ENCODE measurements at places on chromosomes 7 and 10. TPM values are rescaled to one million over a fixed set of nuclear protein-coding genes. Genes with fewer than 3 reads are reported as not detected.

DNA sequence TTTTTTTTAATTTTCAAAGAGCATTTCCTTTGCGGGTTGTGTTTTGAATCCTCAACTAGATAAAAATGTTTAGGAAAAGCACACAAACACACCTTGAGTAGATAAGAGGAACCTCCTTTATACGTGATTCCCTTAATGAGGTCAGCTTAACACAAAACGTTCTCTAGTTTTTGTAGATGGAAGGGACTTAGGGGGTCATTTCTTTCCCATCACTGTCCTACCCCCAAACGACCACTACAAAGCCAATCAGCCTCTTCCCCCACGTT, 1.2 kb downstream of the SUV39H2 start:
- no peaks in the 10 kb centered on the region for H3K27me3 ChIP-seq
- no peak for DNase-seq
- H3K4me1 ChIP-seq = peaks cover 37% of the 10 kb centered on the region
- peak overlapping the region; percentile 92 for H3K27ac ChIP-seq

- no peaks in the 10 kb centered on the region for H3K27me3 ChIP-seq
- H3K4me3 ChIP-seq = no peak overlapping the region
- no peaks in the 10 kb centered on the region for H3K36me3 ChIP-seq
- no peak overlapping the region for H3K27ac ChIP-seq
- H3K4me1 ChIP-seq = no peaks in the 10 kb centered on the region
- DNase-seq = no peak
Observed at GRCh38 chr10:82980321-82980720, 1105.3 kb downstream of the NRG3 start.

DNA sequence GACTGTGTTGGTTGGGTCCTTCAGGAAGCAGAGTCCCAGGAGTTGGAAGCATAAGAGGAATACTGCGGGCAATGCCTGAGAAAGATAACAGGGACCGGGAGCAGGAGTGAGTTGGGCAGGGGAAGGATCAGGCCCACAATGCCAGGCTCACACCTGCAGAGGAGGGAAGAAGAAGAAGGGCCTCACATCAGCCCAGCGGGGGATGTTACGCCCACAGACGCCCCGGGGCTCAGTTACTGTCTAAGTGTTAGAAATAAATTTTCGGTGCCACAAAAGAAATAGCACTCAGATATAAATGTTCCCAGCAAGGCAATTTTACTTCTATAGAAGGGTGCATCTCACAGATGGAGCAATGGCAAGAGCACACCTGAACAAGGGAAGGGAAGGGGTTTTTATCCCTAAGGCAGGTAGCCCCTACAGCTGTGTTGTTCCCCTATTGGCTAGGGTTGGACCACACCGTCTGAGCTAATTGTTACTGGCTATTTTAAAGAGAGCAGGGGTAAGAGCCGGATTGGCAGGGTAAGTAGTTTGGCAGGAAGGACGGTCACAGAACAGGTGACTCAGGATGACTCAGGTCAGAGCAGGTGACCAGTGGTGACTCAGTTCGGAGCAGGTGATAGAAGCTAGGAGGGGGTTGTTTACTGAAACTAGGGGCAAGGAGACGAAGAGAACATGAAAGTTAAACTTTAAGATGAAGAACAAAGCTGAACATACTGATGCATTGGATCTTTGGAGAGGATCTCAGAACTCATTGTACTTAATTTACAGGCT, at the start of gene NOS3:
Gene NOS3, plus strand, starts transcription at position 602 of the 771 bp plus-strand sequence. CDS start 2,787 bp downstream, outside the sequence.
- no peak within 1 kb of the TSS for H3K27ac ChIP-seq
- DNase-seq = no peak
- H3K27me3 ChIP-seq = peaks cover 5% of the 10 kb centered on the region
- H3K4me3 ChIP-seq = no peak within 1 kb of the TSS
- peaks cover 23% of the 10 kb centered on the region for H3K4me1 ChIP-seq

DNA sequence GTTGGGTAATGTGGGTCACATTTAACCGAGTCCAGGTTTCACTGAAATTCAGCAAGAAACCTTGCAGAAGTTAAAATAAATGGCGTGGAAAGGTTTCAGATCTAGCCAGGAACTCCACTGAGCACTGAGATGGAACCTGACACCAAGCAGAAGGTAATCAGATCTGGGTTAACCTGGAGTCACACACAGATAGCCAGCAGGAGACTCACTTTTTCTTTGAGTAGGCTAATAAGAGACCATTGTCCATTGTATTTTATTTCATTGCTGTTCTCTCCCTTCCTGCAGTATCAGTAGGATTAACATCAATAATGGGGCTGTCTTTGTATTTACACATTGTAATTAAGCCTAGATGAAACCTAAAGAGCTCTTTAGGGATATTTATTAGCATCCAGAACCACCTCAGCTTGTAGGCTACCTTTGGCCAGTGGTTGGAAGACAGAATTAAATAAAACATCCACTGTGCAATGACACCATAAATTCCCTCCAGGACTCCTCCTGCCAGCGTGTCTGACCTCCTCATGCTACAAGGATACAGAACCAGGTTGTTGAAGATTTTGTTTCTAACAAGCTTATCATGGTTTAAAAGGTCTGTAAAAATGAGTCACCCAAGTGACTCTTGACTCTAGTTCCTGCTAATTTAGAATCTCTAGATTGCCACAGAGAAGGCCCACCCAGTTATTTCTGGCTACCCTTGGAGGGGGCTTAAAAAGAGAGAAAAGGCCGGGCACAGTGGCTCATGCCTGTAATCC, 151.1 kb downstream of the SORCS1 start:
- no peak overlapping the region for H3K27ac ChIP-seq

- H3K36me3 ChIP-seq = peaks cover 41% of the 10 kb centered on the region
- peak overlapping the region; percentile 91 for H3K4me3 ChIP-seq
- H3K4me1 ChIP-seq = peaks cover 73% of the 10 kb centered on the region
- no peaks in the 10 kb centered on the region for H3K27me3 ChIP-seq
- no peak for DNase-seq
- H3K27ac ChIP-seq = peak overlapping the region; percentile 95
Observed at GRCh38 chr7:106866298-106867281, 1.5 kb downstream of the PIK3CG start.

DNA sequence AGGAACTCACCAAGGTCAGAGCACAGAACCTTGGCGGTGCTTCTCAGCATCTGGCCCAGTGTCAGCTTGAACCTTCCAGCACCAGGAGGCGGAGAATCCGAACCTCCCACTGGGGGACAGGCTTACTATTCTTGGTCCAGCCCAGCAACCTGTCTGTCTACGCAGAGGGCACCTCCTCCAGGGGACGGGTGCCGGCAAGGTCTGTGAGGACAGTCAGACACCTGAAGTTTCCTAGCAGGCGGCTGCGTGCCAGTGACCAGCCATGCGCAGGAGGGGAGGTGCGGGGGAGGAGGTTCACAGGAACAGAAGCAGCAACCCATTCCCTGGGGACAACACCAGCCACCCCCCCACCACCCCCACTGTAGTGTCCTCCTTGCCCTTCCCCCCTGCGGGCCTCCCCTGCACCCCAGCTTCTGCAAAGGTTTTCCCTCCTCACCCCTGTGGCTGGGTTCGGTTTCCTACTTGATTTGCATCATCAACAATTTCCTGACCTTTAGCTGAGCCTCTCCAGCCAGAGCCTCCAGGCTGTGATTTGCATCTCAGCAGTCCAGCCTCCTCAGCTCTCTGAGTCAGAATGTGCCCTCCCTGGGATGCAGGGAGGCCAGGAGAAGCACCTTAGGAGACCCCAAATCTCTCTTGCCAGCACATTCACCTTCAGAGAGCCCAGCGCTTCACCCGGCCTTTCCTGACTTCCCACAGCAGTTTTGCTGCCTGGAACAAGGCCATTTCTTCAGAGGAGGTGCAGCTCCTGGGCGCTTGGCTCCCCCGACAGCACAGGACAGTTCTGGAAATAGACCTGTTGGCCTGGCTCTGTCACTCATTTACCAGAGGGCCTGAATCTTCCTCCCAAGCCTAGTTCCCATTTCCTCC, 107.5 kb upstream of the NPS start:
- H3K4me3 ChIP-seq = no peak overlapping the region
- no peak for DNase-seq
- H3K27me3 ChIP-seq = no peaks in the 10 kb centered on the region
- no peaks in the 10 kb centered on the region for H3K36me3 ChIP-seq
- H3K4me1 ChIP-seq = no peaks in the 10 kb centered on the region

GRCh38 chr7:54394834-54395233, 147.3 kb upstream of the VSTM2A start:
- H3K27me3 ChIP-seq = no peaks in the 10 kb centered on the region
- no peak overlapping the region for H3K4me3 ChIP-seq
- no peak overlapping the region for H3K27ac ChIP-seq
- H3K36me3 ChIP-seq = no peaks in the 10 kb centered on the region
- H3K4me1 ChIP-seq = no peaks in the 10 kb centered on the region

DNA sequence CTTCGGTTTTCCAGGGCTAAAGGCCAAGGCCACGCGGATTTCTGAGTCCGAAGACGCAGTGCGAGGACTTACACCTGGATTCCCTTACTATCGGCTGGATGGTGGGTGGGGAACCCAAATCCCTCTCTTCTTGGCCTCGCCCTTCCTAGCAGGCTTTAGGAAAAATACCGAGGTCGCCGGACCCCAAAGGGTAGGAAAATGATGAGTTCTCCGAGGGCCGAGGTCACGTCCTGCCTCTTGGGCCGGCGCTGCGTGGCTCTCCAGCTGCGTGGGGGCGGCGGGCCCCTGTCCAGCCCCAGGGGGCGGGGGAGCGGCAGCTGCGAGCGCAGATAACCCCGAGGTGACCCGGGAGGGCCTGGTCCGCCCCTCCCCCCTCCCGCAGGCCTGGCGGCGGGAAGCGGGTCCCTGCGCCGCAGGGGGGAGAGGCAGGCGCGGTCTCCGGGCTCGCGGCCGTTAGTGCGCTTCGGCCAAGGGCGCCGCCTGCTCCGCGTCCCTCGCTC, 805 bp upstream of the HMX3 start:
- H3K36me3 ChIP-seq = no peaks in the 10 kb centered on the region
- no peak for DNase-seq
- no peak overlapping the region for H3K27ac ChIP-seq
- H3K4me3 ChIP-seq = peak overlapping the region; percentile 55
- H3K27me3 ChIP-seq = peaks cover 73% of the 10 kb centered on the region

DNA sequence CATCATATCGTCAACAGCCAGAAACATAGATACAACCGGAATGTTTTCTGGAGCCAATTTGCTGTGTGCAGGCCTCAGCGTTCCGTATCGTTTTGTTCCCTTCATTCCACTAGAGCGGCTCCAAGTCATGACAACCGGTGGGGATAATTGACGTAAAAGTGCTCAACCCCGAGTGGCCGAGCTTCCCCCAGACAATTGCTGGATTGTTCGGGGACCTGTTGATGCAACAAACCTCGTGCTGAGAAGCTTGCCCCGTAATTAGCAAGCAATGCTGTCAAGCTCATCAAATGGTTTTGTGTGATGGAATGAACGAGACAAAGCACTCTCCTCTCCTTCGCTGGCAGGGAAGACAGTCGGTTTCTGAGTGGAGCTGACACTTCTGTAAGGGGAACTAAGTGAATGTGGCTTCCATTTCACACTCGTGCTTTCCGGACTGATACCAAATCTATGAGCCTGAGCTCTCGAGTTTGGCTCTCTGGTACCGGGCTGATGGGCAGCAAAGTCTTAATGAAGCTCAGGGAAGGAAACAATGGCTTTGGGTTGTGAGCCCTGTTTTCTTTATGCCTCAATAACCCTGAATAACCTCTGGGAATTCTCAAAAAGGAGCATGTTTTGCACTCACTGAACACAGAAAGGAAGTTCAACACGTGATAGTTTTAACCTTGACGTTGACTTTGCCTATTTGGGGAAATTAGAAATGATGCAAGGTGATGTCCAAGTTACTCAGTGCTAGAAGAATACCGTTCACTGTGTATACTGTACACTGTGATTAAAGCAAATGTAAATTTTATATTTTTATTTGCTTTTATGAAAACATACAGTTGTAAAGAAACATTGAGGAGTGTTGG, 220.5 kb downstream of the BAMBI start:
- H3K27me3 ChIP-seq = no peaks in the 10 kb centered on the region
- H3K27ac ChIP-seq = no peak overlapping the region
- no peak overlapping the region for H3K4me3 ChIP-seq
- H3K4me1 ChIP-seq = no peaks in the 10 kb centered on the region
- no peaks in the 10 kb centered on the region for H3K36me3 ChIP-seq

DNA sequence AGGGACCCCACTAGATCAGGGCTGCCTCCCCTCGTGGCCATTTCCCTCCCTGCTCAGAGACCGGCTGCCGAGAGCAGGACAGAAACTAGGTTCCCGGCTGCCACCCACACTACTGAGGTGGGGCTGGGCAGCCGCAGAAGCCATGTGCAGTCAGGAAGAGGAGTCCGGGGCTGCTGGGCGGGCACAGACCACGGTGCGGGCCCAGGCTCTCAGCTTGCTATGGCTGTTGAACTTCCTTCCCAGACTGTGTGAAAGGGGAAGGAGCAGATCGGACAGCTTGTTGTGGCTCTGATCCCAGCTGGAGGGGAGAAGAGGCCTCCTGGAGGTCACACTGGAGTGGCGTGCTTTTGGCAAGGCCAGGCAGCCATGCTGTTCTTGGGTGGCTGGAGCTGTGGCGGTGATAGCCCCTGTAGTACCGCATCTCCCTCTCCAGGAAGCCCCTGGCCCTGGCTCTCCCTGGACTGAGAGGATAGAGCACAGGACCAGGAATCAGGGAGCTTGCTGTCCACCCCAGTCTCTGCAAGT, 56.8 kb downstream of the HK1 start:
- H3K27me3 ChIP-seq = no peaks in the 10 kb centered on the region
- peak overlapping the region; percentile 64 for H3K4me3 ChIP-seq
- peak overlapping the region; percentile 84 for H3K27ac ChIP-seq
- DNase-seq = peak; percentile 54
- peaks cover 60% of the 10 kb centered on the region for H3K4me1 ChIP-seq

GRCh38 chr10:72037811-72038210, 50.5 kb downstream of the SPOCK2 start:
- H3K4me1 ChIP-seq = no peaks in the 10 kb centered on the region
- no peak overlapping the region for H3K27ac ChIP-seq
- no peak overlapping the region for H3K4me3 ChIP-seq
- no peak for DNase-seq
- H3K27me3 ChIP-seq = no peaks in the 10 kb centered on the region
- no peaks in the 10 kb centered on the region for H3K36me3 ChIP-seq

ELMO1 gene
- total RNA-seq = 72.8 TPM

WEE2 gene
- not detected for total RNA-seq

RAB19 gene
- total RNA-seq = 5.6 TPM

CTAGE6 gene
- total RNA-seq = 1.3 TPM

ZPBP gene
- total RNA-seq = not detected

SPDYE1 gene
- not detected for total RNA-seq

SLC26A4 gene
- total RNA-seq = 2.0 TPM

HOXA4 gene
- total RNA-seq = 0.25 TPM

GPER1 gene
- total RNA-seq = 0.16 TPM

Measured in activated CD8-positive, alpha-beta T cell treated with anti-CD3 and anti-CD28 coated beads for 36 hours (primary cell).